Activated naive CD4-positive, alpha-beta T cell treated with anti-CD3 and anti-CD28 coated beads, Interleukin-2, amount 50 U/mL, for 72 hours (primary cell): ENCODE measurements at places on chromosomes 7 and 10. TPM values are rescaled to one million over a fixed set of nuclear protein-coding genes. Genes with fewer than 3 reads are reported as not detected.

DNA sequence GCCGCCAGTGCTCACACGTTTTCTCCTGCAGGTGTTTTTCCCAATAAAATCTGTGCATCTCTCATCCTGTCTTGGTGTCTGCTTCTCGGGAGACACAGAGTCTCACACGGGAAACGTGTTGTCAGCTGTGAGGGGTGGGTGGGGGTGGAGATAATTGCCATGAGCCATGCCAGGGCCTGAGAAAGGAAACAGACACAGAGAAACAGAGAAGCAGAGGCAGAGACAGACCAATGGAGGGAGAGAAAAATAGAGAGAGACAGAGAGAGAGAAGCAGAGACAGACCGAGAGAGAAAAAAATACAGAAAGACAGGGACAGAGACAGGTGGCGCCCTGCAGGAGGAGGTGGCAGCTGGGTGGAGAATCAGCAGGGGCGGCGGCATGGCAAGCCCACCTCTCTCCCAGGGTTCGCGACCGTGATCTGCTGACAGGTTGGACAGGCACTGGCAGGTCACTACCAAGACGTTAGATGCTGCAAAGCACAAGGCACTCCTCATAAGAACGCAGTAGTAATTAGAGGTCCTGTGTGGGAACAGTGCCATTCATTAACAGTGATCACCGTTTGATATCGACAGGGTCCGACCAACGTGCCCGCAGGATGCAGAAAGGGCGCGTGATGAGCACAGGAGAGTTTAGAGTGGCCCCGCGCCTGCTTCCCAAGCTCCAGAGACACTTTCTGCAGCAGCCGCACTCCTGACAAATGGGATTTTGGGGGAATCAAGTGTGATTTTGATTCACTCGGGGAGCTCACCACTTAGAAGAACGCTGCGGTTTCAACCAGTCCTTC lies 70.5 kb upstream of the INSIG1 start:
- no peak for DNase-seq

- no peak for DNase-seq
These were observed 1.2 kb downstream of the KLF6 start for GRCh38 chr10:3783682-3784432.

DNA sequence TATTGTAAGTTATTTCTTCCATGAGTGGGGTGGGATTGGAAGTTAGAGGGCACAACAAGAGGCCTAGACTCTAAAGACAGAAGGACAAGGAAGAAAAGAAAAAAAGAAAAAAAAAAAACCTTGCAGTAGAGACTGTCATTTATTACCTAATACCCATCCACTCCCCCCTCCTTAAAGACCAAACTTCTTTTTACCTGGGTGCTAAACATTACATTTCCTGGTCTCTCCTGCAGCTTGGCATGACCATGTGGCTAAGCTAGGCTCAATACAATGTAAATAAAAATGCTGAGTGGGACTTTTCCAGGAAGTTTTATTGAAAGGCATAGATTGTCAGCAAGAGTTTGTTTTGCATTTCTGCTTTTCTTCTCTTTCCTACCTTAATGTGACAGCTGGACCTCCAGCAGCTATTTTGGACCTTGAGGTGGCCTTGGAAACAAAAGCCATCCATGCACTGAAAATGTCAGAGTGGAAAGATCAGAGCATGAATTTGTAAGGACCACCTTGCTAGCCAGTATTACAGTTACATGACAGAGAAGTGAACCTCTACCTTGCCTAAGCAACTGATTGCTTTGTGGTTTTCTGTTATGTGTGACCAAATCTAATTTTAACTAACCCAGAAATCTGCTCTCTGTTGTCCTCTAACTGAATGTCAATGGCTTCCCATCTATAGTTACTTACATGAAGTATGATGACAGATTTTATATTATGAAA lies 81.3 kb upstream of the SFMBT2 start:
- DNase-seq: no peak

DNA sequence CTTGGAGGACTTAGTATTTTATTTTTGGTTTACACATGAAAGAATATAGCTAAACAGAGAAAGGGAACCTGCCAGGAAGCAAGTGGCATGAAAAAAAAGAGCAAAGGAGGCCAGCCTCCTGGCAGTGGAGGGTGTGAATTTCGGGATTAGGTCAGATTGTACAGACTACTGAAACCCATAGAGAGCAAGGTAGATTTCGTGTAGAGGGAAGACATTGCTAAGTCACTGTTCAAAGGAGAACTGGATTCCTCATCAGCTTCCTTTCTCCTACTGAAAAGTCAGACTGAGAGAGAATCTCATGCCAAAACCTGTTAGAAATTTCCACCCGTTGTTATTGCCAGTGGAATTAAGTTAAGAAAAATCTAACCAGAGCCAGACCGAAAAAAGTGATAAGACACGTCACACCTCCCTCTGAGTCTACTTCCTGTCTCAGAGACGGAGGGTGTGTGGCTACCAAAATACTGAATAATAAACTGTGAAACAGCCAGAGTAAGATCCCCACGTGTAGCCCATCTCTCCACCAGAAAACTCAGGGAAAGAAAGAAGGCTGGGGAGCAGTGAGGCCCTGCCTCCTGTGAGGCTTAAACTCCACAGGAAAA lies 118.8 kb downstream of the SKIDA1 start:
- no peak for DNase-seq

DNA sequence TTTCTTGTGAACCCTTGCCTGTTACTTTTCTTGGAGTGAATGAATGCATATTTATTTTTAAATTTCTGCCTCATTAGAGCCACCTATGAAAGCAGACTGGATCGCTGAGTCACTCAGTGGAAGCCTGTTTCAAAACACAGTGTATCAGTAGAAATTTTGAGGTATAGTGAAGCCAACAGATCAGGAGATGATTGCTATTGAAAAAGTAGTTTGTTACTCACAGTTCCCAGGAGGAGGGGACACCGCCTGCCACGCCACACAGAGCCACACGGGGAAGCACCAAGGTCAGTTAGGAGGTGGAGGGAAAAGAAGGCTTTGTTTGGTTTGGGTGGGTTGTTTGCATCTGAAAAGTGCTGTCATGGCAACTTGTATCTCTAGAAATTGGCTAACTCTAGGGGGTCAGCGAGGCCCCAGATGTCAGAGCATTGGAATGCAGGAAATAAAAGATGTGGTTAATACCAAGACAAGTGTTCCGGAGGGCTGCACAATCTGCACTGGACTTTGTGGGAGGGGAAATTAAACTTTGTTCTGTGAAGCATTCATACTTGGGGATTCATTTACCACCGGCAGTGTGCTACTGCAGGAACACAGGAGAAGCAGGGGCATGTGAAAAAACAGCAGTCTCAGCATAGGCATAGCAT lies 106.4 kb upstream of the SDK1 start:
- no peak for DNase-seq

DNA sequence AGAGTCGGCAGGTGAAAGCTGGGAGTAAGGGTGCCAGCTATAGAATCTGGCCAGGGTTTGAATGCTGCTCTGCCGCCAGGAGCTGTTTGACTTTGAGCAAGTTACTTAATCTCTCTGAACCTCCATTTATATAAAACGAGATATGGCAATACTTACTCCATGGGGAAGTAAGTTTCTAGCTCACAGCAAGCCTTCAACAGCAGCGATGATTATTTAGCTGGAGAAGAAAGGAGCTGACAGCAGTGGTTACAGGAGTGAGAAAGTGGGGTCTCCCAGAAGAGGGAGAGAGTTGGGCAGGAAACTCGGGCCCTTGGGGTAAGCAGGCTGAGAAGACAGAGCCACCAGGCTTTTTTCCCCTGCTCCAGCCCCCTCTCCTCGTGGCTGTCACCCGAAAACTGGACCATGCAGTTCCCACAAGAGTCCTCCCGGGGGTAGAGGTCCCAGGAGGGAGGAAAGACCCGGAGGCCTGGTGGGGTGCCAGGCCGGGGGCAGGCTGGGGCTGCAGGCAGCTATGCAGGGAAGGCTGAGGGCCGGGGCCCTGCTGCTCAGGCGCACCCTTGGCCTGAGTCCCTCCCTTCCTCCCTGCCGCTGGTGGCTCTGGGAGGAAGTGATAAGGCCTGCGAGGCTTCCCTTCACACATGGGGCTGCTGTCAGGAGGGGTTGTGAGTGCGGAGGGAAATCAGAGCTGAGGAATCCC lies 3.5 kb downstream of the NOS3 start:
- DNase-seq: no peak

DNA sequence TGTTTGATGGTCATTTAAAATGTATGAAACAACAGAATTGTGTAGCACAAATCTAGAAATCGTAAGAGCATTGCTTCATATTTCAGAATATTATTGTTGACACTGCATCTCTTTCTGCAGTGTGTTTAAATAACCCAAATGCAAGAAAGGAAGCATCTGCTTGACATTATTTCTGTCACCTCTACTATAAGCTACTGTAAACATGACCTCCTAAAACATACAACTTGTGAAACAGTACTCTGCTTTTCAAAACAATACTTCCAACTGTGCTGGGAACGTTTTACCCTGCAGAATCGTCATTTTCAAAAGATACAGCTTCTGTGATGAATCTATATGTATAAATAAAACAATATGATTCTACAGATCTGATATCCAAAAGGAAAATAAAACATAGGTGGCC lies 82.0 kb downstream of the RNF133 start:
- DNase-seq: no peak

- DNase-seq: no peak
These were observed 66.4 kb downstream of the TAC1 start for GRCh38 chr7:97798046-97799019.

- DNase-seq: no peak
These were observed 446.3 kb upstream of the POT1 start for GRCh38 chr7:125375942-125376341.

DNA sequence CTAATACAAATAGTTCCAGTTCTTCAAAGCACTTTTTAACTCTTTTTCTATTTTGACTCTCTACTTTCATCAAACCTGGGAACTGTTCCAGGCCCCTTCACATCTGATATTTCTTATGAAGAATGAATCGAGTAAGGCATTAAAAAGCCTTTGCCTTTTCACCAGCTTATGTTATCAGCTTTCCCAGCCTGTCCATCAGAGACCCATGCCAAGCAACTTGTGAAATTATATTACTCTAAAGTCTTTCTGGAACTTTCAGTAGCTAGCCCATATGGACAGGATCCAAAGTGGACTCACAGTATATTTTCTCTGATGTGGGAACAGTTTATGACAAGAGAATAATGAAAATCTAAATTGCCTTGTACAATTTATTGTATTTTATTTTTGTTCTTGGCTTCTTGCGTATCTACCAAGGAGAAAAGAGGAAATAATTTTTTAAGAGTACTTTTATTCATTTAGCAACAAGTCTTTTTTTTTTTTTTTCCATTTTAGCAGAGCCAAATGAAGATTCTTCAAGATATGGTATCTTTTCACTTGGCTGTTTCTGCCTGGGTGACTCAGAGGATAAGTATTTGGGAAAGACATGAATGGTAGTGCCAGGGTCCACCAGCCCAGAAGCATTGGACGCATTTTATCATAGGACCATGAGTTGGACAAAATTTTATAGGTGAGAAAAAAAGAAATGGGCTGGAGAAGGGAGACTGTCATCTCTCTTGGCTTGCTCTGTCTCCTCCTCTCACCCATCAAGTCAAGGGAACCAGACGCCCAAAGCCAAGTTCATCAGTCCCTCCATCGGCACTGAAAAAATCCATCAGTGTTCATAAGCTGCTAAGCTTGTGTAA lies 195.8 kb upstream of the NEBL start:
- no peak for DNase-seq

DNA sequence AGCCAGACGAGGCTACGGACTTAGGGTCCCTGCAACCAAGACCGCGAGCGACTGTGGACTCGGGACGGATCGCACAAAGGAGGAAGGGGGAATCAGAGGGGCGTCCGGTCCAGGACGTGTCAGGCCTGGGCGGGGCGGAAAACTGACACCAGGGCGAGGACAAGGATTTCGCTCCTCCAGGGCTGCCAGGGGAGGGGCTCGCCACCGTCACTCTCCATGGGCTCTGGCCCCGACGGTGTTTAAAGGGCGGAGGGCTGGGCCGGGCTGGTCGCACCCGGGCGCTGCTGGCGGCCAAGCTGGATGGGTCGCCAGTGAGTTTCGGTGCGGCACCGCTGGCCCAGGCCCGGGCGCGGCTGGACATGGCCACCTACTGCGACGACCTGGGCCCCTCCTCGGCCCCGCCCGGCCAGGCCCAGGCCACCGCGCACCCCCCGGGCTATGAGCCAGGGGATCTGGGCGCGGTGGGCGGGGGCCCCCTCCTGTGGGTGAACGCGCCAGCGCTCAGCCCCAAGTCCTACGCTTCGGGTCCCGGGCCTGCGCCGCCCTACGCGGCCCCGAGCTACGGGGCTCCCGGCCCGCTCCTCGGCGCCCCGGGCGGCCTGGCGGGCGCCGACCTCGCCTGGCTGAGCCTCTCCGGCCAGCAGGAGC lies at the start of gene FOXI2:
Gene FOXI2 (plus strand): TSS at position 271 of the 648 bp plus-strand sequence. CDS start 89 bp downstream, at position 360.
- no peak for DNase-seq

GRCh38 chr10:121774404-121774803 lies 153.4 kb downstream of the ATE1 start:
- DNase-seq: no peak

- DNase-seq: no peak
These were observed 152.0 kb downstream of the GNAI1 start for GRCh38 chr7:80286611-80287010.

DNA sequence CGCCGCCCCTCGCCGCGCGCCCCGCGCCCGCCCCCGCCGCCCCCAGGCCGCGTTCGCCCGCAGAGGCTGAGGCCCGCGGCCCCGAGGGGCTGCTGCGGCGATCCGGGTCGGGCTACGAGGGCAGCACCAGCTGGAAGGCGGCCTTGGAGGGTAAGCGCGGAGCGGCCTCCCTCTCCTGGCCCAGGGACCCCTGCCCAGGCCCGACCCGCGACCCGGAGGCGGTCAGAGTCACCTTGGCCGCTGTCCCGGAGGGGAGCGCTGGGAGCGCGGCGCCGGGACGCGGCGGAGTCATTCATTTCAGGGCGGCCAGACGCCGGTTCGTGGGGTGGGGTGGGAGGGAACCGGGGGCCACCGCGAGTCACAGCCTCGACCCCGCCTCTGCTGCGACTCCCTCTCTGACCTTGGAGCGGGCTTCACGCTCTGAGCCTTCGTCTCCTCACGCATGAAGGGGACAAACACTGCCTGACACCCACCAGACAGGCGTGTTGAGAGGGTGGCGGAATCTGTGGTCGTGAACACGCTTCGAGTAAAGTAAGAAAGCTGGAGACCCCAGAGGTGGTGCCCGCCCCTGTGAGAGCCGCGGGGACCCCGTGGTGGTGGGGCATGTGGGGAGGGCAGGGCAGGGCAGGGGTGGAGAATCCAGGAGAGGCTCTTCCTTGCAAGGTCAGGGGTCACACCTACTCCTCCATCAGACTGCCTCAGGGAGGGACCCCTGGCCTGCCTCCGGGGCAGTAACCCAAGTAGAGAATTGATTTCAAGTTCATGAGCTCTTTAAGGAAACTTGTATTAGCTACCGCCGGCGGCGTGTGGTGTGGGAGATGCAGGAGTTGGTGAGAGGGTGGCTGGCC lies 707 bp downstream of the CLEC2L start:
- no peak for DNase-seq

TLX1 gene
- total RNA-seq: not detected

CCDC6 gene
- 66.0 TPM for total RNA-seq

XPNPEP1 gene
- 77.9 TPM for total RNA-seq

BRI3 gene
- 50.0 TPM for total RNA-seq

SLC39A12 gene
- total RNA-seq: not detected

SPAM1 gene
- total RNA-seq: not detected

PLCE1 gene
- 0.07 TPM for total RNA-seq

PNLIPRP1 gene
- total RNA-seq: not detected

DDX21 gene
- total RNA-seq: 127 TPM

NODAL gene
- not detected for total RNA-seq
